ENCODE measurements at places on chromosomes 5 and 9. TPM values are rescaled to one million over a fixed set of nuclear protein-coding genes. Genes with fewer than 3 reads are reported as not detected.

DNA sequence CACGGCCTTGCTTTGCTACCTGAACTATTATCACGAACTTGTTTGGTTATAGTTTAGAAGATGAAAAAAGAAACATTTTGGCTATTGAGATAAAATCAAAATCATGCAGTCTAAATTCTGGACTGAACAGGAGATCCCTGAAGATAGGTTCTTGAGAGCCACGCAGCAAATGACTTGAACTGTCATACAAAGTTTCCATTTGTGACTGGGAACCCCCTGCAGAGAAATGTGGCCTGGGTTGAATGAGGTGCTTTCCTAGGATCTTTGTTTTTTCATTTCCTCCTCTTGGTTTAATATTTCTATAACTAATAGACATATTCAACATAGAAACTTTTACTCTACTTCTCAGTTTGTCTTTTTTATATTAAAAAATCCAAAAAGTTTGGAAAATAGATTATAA, 184.7 kb upstream of the TRPM3 start:
- DNase-seq = no peak

GRCh38 chr9:136604823-136605525, 57.7 kb upstream of the EGFL7 start:
- no peak for DNase-seq

DNA sequence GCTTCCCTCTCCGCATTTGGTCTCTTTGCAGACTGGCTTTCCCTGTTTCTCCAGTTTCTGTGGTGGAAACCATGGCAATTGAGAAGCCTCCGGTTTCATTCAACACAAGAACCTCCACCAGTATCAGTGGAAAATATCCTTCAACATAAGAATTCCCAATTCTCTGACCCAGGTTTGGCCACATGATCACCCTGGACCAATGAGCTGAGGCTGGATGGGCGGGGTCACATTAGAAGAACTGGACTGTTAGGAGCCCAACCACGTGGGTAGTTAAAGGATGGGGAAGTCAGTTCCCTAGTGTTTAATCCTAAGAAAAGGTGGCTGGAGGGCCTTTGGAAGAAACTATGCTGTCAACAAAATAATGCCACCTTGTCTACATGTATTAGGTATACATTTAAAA, 336.3 kb downstream of the DMRT2 start:
- no peak for DNase-seq

- no peak for DNase-seq
Measured at GRCh38 chr5:42015681-42016080, 90.6 kb downstream of the FBXO4 start.

DNA sequence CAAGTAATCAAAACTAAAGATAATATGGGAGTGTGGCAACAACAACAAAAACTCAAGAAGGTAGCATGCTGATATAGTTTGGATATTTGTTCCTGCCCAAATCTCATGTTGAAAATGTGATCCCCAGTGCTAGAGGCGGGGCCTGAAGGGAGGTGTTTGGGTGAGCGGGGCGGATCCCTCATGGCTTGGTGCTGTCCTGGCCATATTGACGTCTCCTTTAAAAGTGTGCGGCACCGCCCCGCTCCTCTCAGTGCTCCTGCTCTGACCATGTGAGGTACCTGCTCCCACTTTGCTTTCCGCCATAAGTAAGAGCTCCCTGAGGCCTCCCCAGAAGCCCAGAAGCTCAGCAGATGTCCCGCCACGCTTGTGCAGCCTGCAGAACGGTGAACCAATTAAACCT, 25.6 kb downstream of the MED27 start:
- no peak for DNase-seq

DNA sequence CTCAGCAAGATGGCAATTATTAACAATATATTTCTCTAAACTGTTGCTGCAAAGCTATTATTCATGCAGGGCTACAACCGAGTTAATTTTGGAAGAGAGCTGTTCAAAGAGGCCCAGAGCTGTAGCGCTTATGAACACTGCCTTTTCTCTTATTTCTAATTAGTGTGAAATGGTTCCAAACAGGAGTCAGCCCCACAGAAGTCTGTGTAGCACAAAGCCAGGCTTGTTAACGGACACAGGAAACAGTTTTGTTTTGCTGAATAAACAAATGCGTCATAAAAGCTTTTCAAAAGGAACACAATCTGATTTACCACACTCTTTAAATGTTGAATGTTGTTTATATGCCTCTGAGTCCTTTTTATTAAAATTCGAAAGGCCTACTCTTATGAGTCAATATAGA, 396.5 kb downstream of the ANXA1 start:
- no peak for DNase-seq

DNA sequence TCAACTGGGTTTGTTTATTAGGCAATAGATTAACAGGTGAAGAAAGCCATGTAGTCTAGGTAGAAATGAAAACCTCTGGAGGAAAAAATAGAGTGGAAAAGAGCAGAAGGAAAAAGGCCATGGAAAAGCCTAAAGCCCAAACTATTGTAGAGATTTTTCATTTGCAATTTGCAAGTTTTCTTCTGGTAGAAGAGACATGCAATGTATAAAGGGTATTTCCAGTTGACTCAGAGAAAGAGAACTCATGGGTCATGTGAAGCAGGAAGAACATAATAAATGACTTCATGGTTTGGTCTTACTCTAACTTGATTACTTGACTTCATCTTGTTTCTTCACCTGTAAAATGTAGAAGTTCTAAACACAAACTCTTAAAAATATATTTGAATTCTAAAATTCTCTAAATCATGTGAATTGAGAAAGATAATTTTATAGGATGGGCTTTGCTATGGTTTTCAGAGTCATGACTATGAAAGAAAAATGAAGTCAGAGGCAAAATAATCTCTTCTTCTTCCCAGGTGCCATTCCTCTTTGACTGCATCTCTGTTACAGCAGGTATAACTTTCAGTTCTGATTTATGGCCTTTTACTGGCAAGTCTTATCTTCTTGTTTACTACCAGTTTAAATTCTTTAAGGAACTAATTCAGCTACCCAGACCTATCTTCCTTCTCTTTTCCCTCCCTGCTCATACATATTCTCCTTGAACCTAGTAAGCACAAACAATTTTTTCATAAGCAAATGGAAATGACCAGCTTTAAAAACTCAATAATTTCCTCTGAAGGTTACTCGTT, 47.7 kb upstream of the TMC1 start:
- no peak for DNase-seq

GRCh38 chr9:85228111-85228855, 513.5 kb downstream of the AGTPBP1 start:
- no peak for DNase-seq

DNA sequence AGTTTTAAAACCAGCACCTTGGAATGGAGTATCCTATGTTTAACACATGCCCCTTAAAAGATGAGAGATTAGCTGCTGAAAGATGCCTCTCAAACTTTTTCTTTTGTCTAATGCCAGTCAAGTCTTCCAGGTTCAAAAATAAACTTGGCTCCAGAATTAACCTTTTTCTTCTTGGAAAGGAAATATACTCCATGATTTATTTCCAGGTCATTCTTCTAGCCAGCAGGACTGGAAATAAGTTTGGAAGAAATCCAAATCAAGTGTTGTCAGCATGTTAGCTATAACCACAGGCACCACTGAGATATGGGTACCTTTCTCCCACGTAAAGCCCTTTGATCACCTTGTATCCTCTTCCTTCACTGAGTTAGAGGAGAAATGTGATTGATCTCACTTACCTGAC, 56.1 kb downstream of the NLN start:
- DNase-seq = no peak

DNA sequence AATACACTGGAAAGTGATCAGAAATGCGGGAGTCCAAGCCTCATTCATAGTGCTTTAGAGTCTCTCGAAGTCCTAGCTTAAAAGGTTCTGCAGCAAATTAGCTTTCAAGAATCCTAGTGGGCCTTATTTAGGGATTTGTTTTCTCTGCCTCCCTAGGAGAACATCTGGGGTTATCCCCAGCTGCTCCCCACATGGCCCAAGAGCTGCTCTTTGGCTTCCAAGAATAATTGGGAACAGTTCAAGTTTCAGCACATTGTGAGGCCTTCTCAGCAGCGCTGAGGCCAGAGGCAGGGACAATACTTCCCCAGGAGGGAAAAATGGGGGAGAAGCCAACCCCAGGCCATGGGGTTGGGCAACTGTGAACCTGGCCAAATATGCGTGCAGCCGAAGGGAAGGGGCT, 108.7 kb downstream of the LIFR start:
- DNase-seq = no peak

- no peak for DNase-seq
Measured at GRCh38 chr5:93193431-93194347, 387.3 kb downstream of the NR2F1-AS1 start.

- DNase-seq = no peak
Measured at GRCh38 chr5:159772698-159773061, 143.6 kb upstream of the ADRA1B start.

GRCh38 chr5:73424556-73424977, 24.0 kb downstream of the FOXD1 start:
- no peak for DNase-seq

DNA sequence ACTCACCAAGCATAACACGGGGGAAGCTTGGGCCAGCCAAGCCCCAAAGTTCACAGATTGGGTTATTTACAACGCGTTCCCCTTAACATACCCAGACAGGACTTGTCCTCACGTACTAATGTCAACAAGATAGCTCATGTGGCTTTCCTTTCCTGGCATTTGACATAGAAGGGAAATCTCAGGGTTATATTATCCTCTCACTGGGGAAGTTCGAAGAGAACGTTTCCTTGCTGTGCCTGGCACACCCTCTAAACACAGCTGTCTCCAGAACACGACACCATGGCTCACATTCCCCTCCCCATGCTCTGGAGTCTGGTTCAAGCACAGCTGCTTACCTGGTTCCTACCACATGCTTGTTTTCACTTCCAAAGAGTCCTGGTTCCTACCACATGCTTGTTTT, 46.8 kb upstream of the OTULINL start:
- no peak for DNase-seq

GRCh38 chr5:98482321-98483300, 290.9 kb upstream of the RGMB start:
- no peak for DNase-seq

DNA sequence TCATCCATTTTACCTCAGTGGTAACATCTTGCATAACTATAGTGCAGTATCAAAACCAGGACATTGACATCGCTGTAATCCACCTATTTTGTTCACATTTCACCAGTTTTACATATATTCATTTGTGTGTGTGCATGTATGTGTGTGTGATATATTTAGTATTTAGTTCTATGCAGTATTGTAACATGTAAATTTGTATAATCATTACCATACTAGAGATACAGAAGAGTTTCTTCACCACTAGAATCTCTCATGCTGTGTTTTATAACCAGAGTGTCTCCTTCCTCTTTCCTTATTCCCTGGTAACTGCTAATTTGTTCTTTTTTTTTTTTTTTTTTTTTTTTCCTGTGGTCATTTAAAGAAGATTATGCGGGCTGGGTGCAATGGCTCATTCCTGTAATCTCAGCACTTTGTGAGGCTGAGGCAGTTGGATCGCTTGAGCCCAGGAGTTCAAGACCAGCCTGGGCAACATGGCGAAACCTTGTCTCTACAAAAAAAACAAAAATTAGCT, 11.0 kb downstream of the RASA1 start:
- DNase-seq = no peak

- DNase-seq = no peak
Measured at GRCh38 chr5:52844885-52845284, 57.2 kb downstream of the ITGA1 start.

GRCh38 chr5:118531276-118531675, 457.1 kb downstream of the DTWD2 start:
- no peak for DNase-seq

DNA sequence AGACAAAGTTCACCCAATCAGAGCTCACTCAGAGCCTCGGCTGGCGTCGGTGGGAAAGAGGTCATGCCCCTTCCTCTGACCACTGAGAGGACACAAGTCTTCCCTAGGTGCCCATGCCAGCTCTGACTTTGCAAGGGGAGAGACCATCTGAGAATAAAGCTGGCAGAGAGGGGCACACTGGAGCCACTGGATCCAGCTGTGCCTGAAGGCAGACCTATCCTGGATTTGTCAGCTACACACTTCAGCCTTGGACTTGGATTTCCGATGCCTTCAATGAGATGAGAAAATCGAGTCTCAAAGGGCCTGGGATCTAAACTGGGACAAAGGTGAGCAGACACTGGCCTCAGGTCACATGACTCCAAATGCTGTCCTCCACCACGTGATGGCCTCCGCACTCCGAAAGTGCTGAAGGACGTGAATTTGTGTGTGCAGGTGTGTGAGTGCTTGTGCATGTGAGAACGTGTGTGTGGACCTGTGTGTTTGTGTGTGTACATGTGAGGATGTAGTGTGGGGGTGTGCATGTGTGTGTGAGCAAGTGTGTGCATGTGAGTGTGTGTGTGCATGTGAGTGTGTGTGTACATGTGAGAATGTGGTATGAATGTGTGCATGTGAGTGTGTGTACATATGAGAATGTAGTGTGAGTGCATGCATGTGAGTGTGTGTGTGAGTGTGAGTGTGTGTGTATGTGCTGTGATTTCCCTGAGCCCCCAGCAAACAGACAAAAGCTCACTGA, 37.9 kb downstream of the BARX1 start:
- no peak for DNase-seq

GRCh38 chr9:119789987-119790386, 420.8 kb upstream of the BRINP1 start:
- no peak for DNase-seq

DNA sequence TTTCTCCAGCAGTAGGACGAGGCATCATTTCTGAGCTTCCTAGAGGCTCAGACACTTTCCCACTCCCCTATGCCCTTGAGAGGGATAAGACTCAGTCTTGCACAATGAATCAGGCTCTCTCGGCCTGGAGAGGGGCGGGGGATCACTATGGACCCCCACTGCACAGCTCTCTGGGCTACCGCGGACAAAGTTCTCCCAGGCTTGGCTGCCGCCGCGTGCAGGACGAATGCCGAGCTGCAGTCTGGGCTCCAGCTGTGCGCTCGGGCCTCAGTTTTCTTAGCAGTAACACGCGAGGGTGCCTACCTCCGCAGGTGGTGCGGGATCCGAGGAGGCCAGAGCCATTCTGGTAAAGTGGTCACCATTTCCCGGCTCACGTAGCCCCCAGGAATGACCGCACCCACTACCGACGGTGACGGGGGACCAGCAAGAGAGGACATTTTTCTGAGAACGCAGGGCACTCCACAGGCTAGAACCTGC, 3.4 kb upstream of the MYORG start:
- no peak for DNase-seq

GRCh38 chr5:109849478-109850088, 159.9 kb downstream of the MAN2A1 start:
- no peak for DNase-seq

The PCDHGA10 gene
- total RNA-seq = 0.08 TPM

The C9orf152 gene
- not detected for total RNA-seq

The WDR38 gene
- total RNA-seq = not detected

The ISL1 gene
- total RNA-seq = not detected

The SPINK6 gene
- not detected for total RNA-seq

The PCYOX1L gene
- total RNA-seq = 21.9 TPM

The RECK gene
- 5.0 TPM for total RNA-seq

The MRPL50 gene
- total RNA-seq = 8.4 TPM

The PCDHGA1 gene
- total RNA-seq = not detected

Data from CD8-positive, alpha-beta T cell (primary cell).